Aorta (tissue), 5 donors: ENCODE measurements at places on chromosomes 11 and 22. TPM values are rescaled to one million over a fixed set of nuclear protein-coding genes. Genes with fewer than 3 reads are reported as not detected.

The MMP10 gene
- total RNA-seq: not detected

The NARS2 gene
- 11.2 TPM for total RNA-seq

The SLC1A2 gene
- 1.5 TPM for total RNA-seq

The IFITM10 gene
- 15.0 TPM for total RNA-seq

The MTFP1 gene
- 4.1 TPM for total RNA-seq

The KREMEN1 gene
- 19.1 TPM for total RNA-seq

The OR52E8 gene
- total RNA-seq: not detected

The SLC35E4 gene
- total RNA-seq: 5.0 TPM

The PLAAT3 gene
- 52.5 TPM for total RNA-seq

The MAPK11 gene
- 23.2 TPM for total RNA-seq

GRCh38 chr11:129067454-129067853 lies 124.7 kb downstream of the ARHGAP32 start:
- DNase-seq: no peak

DNA sequence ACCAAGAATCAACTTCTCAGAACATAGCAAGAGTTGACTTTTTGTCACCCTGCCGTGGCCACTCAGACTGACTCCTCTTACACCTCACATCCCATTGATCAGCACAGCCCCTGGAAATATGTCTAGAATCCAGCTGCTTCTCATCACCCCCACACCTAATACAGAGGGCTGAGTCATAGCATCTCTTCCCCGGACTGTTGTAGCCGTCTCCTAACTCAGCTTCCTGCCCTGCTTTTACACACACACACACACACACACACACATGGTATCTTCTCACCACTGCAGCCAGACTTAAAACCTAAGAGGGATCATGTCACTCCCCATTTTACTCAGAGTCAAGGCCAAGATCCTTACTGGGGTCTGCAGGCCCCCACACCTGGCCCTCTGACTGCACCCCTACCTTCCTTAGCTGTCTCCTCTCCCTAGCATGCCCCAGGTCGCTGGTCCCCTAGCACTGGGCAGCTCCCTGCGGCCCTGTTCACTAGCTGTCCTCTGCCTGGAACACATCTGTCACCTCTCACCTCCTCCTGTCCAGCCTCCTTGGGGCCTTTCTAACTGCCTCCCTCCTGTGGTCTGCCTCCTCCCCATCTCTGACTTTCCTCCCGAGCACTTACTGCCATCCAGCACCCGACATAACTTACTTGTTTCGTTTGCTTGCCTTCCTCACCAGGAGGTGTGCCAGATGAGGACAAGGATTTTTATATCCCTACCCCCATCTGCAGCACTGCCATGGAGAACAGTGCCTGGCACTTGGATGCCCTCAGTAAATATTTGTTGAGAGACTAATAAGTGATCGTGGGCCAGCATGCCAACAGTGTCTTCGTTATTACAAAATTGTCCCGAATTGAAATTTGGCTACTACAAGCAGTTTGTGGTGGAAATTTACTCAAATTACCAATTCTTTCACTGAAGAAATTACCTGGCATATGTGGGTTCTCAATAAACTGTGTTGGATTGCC lies 61.9 kb downstream of the BMAL1 start:
- no peak for DNase-seq

GRCh38 chr11:73612601-73613140 lies 14.8 kb upstream of the FAM168A start:
- DNase-seq: no peak

DNA sequence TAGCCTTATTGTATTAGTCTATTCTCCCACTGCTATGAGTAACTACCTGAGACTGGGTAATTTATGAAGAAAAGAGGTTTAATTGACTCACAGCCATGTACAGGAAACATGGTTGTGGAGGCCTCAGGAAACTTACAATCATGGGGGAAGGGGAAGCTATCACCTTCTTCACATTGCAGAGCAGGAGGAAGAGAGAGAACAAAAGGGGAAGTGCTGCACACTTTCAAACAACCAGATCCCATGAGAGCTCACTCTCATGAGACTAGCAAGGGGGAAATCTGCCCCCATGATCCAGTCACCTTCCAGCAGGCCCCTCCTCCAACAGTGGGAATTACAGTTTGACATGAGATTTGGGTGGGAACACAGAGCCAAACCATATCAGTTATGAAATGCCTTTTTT lies 179.4 kb downstream of the ARHGAP42 start:
- DNase-seq: no peak

GRCh38 chr11:15918212-15918611 lies 438.1 kb downstream of the SOX6 start:
- DNase-seq: no peak

DNA sequence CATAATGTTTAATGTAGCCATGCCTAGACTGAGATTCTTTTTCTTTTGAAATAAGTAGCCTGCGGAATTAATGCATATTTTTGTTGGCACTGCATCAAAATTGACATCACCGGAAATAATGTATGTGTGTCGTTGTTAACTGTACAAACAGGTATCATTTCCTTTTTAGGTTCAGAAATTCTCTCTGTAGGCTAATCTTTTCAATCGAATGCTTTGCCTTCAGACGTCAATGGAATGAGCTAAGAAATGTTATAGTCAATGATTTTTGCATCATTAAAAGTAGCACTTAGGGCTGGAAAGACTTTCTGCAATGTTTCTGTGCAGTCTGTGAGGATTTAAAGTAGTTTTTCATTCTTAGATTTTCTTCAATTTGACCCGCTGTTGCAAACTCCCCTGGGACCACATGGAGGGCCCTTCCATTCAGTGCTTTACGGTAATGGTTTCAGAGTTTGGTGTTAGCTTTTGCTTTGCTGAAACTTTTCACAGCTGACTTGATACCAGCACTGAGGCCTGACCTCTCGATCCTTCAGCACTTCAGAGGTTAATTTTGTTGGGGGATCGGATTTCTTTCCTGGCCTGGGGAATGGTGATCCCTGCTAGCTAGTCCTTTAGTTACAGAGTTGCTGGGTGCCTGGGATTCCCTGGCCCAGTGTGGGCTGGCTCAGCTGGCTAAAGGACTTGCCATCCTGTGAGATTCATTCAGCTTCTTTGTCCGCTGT lies 137.8 kb downstream of the DBX1 start:
- no peak for DNase-seq

GRCh38 chr22:22431271-22432220 lies 77.0 kb downstream of the ZNF280B start:
- DNase-seq: no peak

GRCh38 chr11:11993839-11994238 lies 14.6 kb downstream of the DKK3 start:
- no peak for DNase-seq

DNA sequence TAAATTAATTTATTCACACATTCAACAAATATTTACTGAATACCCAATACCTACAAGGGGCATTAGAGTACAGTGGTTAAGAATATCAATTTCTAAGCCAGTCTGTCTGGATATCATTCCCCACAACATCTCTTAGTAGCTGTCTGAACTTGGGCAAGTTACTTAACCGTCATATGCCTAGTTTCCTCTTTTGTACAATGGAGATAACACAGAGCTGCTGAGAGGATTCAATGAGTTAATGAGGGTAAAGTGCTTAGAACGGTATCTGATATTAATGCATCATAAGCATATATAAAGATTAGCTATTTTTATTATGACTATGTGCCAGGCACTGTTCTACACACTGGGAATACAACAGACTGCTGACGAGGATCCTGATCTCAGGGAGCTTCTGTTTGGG lies 116.4 kb downstream of the APOL5 start:
- no peak for DNase-seq

GRCh38 chr11:68330700-68331337 lies 18.4 kb downstream of the LRP5 start:
- no peak for DNase-seq

GRCh38 chr22:29408940-29409339 lies 20.6 kb upstream of the AP1B1 start:
- DNase-seq: no peak
